ENCODE measurements at places on chromosomes 4 and X. TPM values are rescaled to one million over a fixed set of nuclear protein-coding genes. Genes with fewer than 3 reads are reported as not detected.

Gene FAM236D
- total RNA-seq: not detected

Gene SLITRK4
- total RNA-seq: not detected

Gene AKAP14
- total RNA-seq: not detected

Gene SOD3
- not detected for total RNA-seq

Gene TEC
- total RNA-seq: 1.4 TPM

Gene EMCN
- total RNA-seq: not detected

Gene FOXP3
- 0.71 TPM for total RNA-seq

Gene VCX3B
- total RNA-seq: not detected

Gene GAGE1
- total RNA-seq: not detected

Gene GNRHR
- not detected for total RNA-seq

Gene NR0B1
- total RNA-seq: not detected

Gene ZNF185
- 0.95 TPM for total RNA-seq

Gene GALNTL6
- not detected for total RNA-seq

Gene BMPR1B
- total RNA-seq: not detected

Gene DUX4
- not detected for total RNA-seq

Gene LANCL3
- 0.14 TPM for total RNA-seq

Gene FATE1
- not detected for total RNA-seq

Gene ABCG2
- total RNA-seq: 0.33 TPM

Gene CT45A1
- total RNA-seq: not detected

Gene RAB41
- total RNA-seq: not detected
